Common myeloid progenitor, CD34-positive (primary cell): ENCODE measurements at places on chromosomes 16 and 17.

GRCh38 chr17:82383411-82383810 is 11.8 kb downstream of the UTS2R start:
- no peak for DNase-seq

DNA sequence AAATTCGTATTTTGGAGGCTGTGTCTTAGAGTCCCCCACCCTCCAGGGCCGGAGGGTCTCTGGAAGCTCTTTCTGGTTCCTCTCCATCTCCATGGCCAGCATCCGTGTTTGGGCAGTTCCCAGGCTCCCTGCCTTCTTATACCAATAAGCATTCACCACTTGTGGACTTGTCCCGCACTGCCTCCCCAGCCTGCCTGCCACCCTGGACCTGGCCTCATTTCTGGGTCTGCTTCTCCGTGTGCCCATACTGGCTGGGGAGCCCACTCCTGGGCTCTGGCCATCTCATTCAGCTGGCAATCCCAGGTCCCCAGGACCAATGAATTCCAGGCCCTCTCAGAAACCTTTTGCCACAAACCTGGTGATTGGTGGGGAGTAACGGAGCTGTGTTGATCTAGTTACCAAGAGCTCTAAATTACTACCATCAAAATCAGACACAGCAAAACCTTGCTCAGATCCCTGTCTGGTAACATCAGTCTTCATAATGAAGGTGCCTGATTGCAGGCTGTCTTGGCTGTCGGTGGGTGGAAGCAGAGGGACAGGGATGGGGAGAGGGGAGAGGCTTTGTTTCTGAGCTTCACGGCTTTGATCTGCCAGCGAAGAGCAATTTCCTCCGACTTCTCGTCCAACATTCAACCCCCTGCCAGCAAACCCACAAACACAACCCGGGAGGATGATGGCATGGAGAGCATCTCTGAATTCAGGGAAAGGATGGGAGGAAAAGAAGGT is 27.7 kb upstream of the CRHR1 start:
- DNase-seq = no peak

- DNase-seq = no peak
Measured at GRCh38 chr17:51546114-51546513, 285.8 kb downstream of the UTP18 start.

DNA sequence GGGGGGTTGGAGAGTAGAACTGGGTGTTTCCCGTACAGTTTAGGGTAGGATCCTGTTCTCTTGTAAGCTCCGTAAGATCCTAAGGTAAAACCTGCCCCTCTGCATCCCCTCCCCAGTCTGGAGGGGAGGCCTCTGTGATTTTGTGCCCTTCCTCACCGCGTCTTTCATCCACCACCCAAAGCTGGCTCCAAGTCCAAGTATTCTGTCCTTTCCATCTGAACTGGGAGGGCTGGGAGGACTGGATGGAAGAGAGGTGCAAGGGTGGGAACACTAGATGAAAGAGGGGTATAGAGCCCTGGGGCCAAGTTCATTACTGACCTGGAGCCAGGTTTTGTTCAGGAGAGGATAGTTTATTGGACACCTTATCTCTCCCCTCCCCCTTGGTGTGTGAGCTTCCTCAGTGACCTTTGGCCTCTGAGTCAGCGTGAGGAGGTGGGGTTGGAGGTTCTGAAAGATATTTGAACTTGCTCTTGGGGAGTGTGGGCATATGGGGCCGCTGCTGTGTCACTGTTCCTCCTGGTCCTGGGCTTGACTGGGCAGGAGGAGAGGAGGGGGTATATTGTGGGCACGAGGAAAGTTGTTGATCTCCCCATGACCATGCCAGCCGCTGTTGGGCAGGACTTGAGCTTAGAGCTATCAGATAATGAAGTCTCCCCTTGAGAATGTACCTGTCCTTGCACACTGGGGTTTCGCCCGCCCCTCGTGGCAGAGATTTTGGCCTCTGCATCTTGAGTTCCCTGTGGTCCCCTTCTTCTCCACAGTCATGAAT is 1.6 kb downstream of the LASP1 start:
- peak; percentile 74 for DNase-seq

GRCh38 chr16:46790599-46791270 is 40.2 kb downstream of the C16orf87 start:
- no peak for DNase-seq

DNA sequence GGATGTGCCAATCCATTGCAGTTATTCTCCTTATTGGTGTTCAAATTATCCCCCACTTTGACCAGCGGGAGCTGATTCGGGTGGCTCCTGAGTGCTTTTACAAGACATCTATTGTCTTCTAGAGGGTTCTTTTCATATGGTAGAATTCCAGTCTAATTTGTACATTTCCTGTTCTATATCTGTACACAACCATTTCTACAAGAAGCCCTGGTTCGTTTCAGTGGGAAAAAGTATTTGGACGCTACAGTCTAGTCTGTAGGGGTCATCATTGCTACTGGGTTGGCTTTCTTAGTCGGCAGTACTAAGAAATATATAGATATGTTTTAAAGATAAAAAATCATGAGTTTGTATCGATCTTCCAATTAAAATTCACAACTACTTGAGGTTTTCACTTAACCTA is 262.6 kb downstream of the MAP2K6 start:
- no peak for DNase-seq

DNA sequence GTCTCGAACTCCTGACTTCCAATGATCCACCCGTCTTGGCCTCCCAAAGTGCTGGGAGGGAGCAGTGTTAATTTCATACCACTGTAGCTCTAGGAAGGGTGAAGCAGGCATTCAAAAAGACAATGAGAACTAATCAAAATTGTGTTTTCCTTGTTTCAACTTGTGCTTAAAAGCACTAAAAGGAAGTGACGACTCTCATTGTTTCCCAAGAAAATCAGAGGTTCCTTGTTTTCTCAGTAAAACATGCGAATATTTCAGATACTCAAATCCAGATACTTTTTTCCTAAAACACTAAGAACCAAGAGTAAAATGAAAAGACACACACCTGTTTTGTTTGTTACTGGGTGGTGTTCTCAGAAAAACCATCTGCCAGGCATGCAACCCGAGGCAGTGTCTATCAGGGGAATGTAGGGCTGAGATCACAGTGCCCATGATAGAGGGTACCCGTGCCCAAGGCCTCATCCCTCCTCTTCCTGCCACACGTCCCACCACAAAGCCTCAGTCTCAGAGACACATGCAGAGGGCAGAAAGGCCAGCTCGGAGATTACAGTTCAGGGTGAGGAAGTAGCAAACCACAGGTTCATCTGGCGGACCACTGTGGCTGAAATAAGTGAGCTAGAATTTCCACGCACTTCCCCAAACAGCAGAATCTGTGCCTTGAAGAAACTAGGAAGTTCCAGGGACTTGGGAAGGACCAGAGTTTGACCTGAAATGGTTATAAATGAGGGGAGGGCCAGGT is 33.7 kb downstream of the GINS3 start:
- peak; percentile 98 for DNase-seq

DNA sequence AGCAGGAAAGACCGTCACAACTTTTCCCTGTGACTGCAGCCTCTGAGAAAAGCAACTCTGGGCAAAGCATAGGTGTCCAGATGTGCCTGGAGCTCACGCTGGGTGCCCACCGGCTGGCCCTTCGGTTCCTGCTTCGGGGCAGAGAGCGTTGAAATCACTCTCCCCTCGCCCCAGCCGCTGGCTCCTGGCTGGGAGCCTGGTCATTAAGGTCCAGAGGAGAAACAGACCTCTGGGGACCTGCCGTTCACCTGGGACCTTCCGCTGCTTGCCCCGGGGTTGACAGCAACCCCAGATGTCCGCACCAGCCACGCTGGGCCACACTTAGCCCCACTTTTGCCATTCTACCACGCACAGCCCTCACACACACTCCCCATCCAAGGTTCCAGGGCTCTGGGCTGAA is 13.1 kb downstream of the MRM3 start:
- no peak for DNase-seq

GRCh38 chr17:51065466-51065865 is 55.2 kb downstream of the SPAG9 start:
- DNase-seq = peak; percentile 43

DNA sequence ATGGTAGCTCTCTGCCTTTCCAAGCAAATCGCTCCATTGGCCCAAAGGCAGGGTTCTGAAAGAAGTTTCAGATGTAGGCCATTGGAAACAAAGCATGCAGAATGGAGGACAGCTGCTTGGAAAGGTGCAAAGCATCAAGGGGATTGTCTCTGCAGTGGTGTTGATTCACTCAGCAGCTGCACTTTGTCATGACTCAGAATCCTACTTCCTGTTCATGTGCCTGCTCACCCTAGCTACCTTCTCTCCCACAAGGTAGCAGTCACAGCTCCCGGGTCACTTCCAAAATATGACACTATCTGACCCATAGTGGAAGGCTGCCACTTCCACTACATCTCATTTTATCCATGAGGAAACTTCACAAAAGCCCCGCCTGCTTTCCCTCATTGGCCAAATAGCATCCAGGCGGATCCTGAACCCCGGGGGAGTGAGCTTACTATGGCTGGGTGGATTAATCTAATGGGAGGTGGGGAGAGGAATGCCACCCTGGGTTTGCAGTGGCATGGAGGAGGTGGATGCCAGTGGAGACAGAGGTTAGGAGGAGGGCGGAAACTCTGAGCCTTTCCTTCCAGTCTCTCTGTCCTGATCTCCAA is 74.7 kb upstream of the NKD1 start:
- peak; percentile 61 for DNase-seq

DNA sequence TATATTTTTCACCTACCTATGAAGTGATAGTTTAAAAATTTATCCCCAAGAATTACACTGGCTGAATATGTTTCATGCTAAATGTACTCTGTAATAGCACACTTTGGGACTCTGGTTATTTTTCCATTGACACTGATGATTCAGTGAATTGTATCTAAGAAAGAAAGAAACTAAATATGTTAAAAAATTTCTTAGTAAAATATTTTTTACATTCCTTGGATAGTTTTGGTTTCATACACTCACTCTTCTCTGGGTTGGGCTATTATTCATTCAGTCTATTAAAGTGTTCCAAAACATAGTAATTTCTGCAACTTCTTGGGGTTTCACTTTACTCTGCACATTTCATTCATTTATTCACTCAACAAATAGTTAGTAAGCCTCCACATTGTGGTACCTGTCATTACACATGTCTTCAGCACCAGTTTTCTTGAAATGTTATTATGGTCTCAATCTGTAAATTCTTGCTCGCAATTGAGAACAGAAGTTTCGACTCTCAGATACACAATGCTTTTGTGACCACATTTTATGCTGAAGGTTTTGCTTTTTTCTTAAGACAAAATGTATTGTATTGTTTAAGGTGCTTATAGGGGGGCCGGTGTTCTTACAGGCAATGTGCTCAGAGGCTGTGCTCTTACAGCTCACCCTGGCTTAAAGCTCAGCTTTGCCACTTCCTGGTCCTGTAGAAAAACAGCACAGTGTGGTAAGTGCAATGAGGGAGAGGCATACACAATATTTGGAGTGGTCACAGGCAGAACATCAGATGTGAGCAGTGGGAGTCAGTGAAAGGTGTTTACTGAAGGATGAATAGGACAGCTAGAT is 17.4 kb downstream of the CNTNAP4 start:
- DNase-seq = no peak

GRCh38 chr17:66903781-66904180 is 60.7 kb upstream of the CACNG4 start:
- no peak for DNase-seq

GRCh38 chr16:54136276-54136625 is 150.3 kb downstream of the IRX3 start:
- DNase-seq = no peak

GRCh38 chr16:47196457-47196856 is 52.7 kb upstream of the NETO2 start:
- DNase-seq = no peak

- no peak for DNase-seq
Measured at GRCh38 chr17:14352136-14352535, 51.3 kb downstream of the HS3ST3B1 start.

- no peak for DNase-seq
Measured at GRCh38 chr17:40281663-40282062, 6.0 kb upstream of the CDC6 start.

DNA sequence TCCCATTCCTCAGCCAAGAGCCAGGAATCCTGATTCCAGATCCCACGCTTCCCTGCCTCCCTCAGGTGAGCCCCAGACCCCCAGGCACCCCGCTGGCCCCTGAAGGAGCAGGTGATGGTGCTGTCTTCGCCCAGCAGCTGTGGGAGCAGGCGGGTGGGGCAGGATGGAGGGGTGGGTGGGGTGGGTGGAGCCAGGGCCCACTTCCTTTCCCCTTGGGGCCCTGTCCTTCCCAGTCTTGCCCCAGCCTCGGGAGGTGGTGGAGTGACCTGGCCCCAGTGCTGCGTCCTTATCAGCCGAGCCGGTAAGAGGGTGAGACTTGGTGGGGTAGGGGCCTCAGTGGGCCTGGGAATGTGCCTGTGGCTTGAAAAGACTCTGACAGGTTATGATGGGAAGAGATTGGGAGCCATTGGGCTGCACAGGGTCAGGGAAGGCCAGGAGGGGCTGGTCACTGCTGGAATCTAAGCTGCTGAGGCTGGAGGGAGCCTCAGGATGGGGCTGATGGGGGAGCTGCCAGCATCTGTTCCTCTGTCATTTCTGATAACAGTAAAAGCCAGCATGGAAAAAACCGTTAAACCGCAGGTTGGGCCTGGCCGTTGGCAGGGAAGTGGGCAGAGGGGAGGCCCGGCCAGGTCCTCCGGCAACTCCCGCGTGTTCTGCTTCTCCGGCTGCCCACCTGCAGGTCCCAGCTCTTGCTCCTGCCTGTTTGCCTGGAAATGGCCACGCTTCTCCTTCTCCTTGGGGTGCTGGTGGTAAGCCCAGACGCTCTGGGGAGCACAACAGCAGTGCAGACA is at the start of gene SPN:
SPN (plus strand) TSS at position 232 of the 791 bp plus-strand sequence; CDS start at position 714, 482 bp downstream.
- DNase-seq = peak; percentile 95

- DNase-seq = no peak
Measured at GRCh38 chr16:77402672-77403071, 32.2 kb downstream of the ADAMTS18 start.

DNA sequence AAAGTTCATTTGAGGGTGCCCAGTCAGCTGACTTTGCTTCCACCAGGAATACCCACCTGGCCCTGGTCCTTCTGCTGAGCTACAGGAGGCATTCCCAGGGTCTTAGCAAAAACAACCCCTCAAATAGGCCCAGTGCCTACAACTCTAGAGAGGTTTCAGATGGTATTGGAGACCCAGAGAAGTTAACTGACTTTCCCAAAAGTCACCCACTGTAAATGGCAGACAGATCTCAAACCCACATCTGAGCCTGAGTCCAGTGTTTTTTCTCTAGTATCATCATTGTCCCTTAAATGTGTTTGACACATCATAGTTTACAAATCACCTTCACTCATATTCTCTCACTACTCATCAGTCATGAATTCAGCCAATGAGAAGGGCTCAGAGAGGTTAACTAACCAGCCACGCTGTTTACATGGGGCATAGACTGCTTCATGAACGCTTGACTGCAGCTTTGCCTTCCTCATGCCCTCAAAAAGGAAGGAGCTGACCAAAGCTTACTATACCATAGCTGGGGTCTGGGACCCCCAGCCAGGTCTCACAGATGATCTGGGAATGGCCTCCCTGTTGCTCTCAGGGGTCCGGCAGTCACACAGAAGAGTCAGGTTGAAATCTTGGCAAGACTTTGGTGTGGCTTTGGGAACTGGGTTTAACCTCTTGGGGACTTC is 3.7 kb downstream of the PHOSPHO1 start:
- no peak for DNase-seq

GRCh38 chr17:74749279-74750038 is 1.0 kb downstream of the NHERF1 start:
- DNase-seq = no peak
